Effector memory CD4-positive, alpha-beta T cell (primary cell): ENCODE measurements at places on chromosomes 13 and 19.

DNA sequence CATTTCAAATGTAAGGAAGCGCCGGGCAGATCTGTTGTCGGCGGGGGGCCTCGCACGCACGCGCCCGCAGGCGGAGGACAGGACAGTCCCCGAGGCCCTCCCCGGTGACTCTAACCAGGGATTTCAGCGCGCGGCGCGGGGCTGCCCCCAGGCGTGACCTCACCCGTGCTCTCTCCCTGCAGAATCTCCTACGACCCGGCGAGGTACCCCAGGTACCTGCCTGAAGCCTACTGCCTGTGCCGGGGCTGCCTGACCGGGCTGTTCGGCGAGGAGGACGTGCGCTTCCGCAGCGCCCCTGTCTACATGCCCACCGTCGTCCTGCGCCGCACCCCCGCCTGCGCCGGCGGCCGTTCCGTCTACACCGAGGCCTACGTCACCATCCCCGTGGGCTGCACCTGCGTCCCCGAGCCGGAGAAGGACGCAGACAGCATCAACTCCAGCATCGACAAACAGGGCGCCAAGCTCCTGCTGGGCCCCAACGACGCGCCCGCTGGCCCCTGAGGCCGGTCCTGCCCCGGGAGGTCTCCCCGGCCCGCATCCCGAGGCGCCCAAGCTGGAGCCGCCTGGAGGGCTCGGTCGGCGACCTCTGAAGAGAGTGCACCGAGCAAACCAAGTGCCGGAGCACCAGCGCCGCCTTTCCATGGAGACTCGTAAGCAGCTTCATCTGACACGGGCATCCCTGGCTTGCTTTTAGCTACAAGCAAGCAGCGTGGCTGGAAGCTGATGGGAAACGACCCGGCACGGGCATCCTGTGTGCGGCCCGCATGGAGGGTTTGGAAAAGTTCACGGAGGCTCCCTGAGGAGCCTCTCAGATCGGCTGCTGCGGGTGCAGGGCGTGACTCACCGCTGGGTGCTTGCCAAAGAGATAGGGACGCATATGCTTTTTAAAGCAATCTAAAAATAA, 18.2 kb downstream of the IL17D start:
- no peak for DNase-seq
- H3K27ac ChIP-seq = no peak overlapping the region
- no peak overlapping the region for H3K4me3 ChIP-seq
- H3K27me3 ChIP-seq = peaks cover 5% of the 10 kb centered on the region
- peaks cover 6% of the 10 kb centered on the region for H3K4me1 ChIP-seq
- H3K36me3 ChIP-seq = no peaks in the 10 kb centered on the region

- no peak for DNase-seq
- no peaks in the 10 kb centered on the region for H3K36me3 ChIP-seq
- no peak overlapping the region for H3K4me3 ChIP-seq
- no peaks in the 10 kb centered on the region for H3K4me1 ChIP-seq
- no peak overlapping the region for H3K27ac ChIP-seq
These were observed 5.3 kb upstream of the PSG7 start for GRCh38 chr19:42942187-42942789.

GRCh38 chr13:48782429-48782840, 128.7 kb downstream of the CYSLTR2 start:
- no peaks in the 10 kb centered on the region for H3K27me3 ChIP-seq
- no peak overlapping the region for H3K4me3 ChIP-seq
- no peak overlapping the region for H3K27ac ChIP-seq
- DNase-seq = no peak
- no peaks in the 10 kb centered on the region for H3K36me3 ChIP-seq
- no peaks in the 10 kb centered on the region for H3K4me1 ChIP-seq

DNA sequence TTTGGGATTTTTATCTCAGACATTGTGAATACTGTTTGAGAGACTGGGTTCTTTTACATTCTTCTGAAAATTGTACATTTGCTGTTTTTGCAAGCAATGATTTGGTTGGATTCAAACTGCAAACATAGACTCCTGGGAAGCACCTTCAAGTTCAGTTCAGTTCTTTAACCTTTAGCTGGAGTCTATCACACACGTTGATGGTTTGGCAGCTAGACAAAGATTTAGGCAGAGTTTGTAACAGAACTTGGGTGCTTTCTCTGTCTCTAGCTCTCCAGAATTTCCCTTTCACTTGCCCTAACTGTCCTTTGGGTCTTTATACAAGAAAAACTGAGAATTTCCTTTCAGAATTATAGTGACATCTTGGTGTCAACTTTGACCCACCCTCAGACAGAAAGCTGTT, 556.6 kb downstream of the DIAPH3 start:
- no peaks in the 10 kb centered on the region for H3K36me3 ChIP-seq
- H3K27me3 ChIP-seq = no peaks in the 10 kb centered on the region
- no peak for DNase-seq
- no peak overlapping the region for H3K27ac ChIP-seq
- H3K4me3 ChIP-seq = no peak overlapping the region
- H3K4me1 ChIP-seq = no peaks in the 10 kb centered on the region

- H3K4me3 ChIP-seq = no peak overlapping the region
- no peak for DNase-seq
- no peaks in the 10 kb centered on the region for H3K4me1 ChIP-seq
- H3K27ac ChIP-seq = no peak overlapping the region
These were observed 299.1 kb upstream of the OBI1 start for GRCh38 chr13:78958006-78958405.

- no peaks in the 10 kb centered on the region for H3K36me3 ChIP-seq
- no peak overlapping the region for H3K27ac ChIP-seq
- H3K27me3 ChIP-seq = no peaks in the 10 kb centered on the region
- no peaks in the 10 kb centered on the region for H3K4me1 ChIP-seq
- no peak overlapping the region for H3K4me3 ChIP-seq
- no peak for DNase-seq
These were observed 1227.1 kb downstream of the SLITRK1 start for GRCh38 chr13:82654861-82655855.

DNA sequence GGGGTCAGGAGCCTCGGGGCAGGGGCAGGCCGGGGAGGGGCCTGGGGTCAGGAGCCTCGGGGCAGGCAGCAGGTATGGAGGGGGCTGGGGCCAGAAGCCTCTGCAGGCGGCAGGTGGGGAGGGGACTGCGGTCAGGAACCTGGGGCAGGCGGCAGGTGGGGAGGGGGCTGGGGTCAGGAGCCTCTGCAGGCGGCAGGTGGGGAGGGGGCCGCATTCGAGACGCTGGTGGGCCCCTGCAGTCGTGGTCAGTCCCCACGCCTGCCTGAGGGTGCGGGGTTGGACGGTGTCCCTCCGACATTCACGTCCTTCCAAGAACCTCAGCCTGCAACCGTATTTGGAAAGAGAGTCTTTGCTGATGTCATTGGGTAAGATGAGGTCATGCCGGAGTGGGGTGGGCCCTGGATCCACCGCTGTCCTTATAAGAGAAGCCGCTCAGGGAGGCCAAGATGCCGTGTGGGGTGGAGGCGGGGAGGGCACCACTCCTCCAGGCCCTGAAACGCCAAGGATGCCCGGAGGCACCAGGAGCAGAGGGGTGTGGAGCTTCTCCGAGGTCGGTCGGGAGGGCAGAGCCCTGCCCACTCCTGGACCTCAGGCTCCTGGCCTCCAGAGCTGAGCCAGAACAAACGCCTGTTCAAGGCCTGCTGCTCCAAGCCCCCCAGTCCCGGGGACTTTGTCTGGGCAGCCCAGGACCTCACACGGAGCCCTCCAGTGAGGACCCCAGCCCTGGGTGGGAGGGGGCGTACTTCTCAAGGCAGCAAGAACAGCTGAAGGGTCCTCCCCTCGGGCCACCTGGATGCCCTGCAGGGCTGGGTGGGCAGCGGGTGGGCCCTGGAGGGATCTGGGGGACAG, 30.1 kb downstream of the PIP5K1C start:
- H3K36me3 ChIP-seq = no peaks in the 10 kb centered on the region
- no peaks in the 10 kb centered on the region for H3K27me3 ChIP-seq
- DNase-seq = no peak
- no peak overlapping the region for H3K4me3 ChIP-seq
- peaks cover 17% of the 10 kb centered on the region for H3K4me1 ChIP-seq
- H3K27ac ChIP-seq = no peak overlapping the region

- H3K27me3 ChIP-seq = peaks cover 45% of the 10 kb centered on the region
- no peak overlapping the region for H3K4me3 ChIP-seq
- peaks cover 18% of the 10 kb centered on the region for H3K4me1 ChIP-seq
- no peak overlapping the region for H3K27ac ChIP-seq
- no peak for DNase-seq
These were observed 641 bp upstream of the SOX21 start for GRCh38 chr13:94712812-94713560.

GRCh38 chr13:73035660-73036059, 23.1 kb upstream of the KLF5 start:
- no peaks in the 10 kb centered on the region for H3K36me3 ChIP-seq
- no peaks in the 10 kb centered on the region for H3K27me3 ChIP-seq
- DNase-seq = no peak
- H3K4me1 ChIP-seq = no peaks in the 10 kb centered on the region
- H3K4me3 ChIP-seq = no peak overlapping the region

DNA sequence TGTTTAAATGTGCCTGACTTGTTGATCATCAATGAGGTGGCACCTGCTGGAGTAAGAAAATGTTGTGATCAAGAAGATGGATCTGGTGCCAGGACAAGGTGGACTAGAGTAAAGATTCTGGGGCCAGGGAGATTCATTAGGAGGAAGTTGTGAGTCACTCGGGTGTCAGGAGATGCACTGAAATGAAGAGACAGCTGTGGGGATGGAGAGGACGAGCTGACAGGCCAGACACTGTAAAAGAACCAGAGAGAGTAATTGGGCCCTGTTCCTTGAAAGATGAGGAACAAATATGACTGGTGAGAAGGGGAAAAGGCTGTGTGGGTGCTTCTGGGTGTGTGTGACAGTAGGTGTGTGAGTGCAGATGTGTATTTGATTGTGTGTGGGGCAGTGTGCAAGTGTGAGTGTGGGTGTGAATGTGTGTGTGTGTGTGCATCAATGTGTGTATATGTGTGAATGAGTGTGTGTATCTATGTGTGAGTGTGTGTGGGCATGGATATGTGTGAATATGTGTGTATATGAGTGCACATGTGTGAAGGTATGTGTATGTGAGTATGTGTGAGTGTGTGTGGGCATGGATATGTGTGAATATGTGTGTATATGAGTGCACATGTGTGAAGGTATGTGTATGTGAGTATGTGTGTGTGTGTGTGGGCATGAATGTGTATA, 260.5 kb downstream of the RFC3 start:
- DNase-seq = no peak
- no peaks in the 10 kb centered on the region for H3K27me3 ChIP-seq
- no peaks in the 10 kb centered on the region for H3K36me3 ChIP-seq
- no peak overlapping the region for H3K27ac ChIP-seq
- H3K4me1 ChIP-seq = no peaks in the 10 kb centered on the region

DNA sequence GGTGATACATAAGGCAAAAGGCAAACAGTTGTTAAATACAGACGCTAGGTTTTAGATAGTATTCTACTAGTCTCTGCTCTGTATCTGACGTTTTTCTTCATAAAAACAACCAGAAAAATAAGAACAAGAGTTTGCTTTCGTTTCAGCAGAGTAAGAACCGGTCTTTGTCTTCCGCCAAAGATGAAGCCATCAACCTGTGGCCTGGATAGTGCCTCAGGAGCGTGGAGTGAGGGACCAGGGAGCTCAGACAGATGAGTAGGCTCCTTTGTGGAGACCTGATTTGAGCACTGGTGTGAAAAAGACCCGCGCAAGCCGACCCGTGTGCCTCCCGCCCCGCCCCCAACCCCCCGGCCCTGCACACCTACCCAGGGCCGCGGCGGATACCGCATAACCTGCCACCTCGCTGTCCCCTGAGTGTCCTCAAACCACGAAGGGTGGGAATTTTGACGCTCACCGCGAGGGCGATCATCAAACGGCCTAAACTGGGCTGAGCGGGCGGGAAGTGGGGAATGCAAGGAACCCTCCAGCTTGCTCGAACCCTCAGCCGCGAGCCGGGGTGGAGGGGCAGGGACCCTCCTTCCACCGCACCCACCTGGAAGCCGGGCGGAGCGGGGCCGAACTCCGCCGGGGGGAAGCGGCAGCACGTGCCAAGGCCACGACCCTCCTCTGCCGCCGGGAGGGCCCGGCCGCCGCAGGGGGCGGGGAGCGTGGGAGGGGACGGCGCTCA, 866 bp upstream of the LMO7 start:
- DNase-seq = peak; percentile 0
- H3K4me1 ChIP-seq = no peaks in the 10 kb centered on the region
- H3K4me3 ChIP-seq = peak overlapping the region; percentile 81
- no peaks in the 10 kb centered on the region for H3K27me3 ChIP-seq
- peak overlapping the region; percentile 35 for H3K27ac ChIP-seq

DNA sequence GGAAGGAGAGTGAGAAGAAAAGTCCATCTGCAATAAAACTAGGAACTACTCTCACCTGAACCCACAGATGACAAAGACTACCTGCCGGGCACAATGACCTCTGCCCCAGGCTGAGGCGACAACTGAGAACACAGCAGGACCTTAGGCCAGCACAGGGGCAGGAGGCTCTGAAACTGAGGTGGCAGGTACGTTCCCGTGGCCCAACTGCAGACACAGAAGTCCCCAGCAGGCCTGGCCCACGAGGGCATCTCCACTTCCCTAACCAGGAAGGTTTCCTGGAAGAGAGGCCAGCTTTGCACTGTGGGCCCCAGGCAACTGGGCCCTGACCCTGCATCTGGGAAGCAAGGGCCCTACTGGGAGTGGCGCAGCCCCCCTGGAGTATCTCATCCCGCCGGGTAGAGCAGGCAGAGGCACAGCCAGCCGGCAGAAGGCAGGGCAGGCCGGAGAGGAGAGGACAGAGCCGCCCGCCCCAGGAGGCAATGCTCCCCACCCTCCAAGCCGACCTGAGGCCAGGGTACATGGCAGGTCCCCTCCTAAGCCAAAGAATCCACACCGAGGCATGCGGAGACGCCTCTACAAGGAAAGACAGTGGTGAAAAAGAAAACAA, 32.7 kb downstream of the STK24 start:
- H3K4me1 ChIP-seq = peaks cover 56% of the 10 kb centered on the region
- peak overlapping the region; percentile 7 for H3K4me3 ChIP-seq
- H3K27me3 ChIP-seq = no peaks in the 10 kb centered on the region

- no peaks in the 10 kb centered on the region for H3K4me1 ChIP-seq
- H3K27ac ChIP-seq = peak overlapping the region; percentile 88
- peak overlapping the region; percentile 79 for H3K4me3 ChIP-seq
- peaks cover 18% of the 10 kb centered on the region for H3K36me3 ChIP-seq
- no peak for DNase-seq
- H3K27me3 ChIP-seq = no peaks in the 10 kb centered on the region
These were observed 751 bp downstream of the ERVK3-1 start for GRCh38 chr19:58305932-58306323.

GRCh38 chr19:30406220-30407067, 34.3 kb downstream of the ZNF536 start:
- no peak overlapping the region for H3K4me3 ChIP-seq
- no peak for DNase-seq
- no peak overlapping the region for H3K27ac ChIP-seq
- no peaks in the 10 kb centered on the region for H3K4me1 ChIP-seq
- no peaks in the 10 kb centered on the region for H3K36me3 ChIP-seq

DNA sequence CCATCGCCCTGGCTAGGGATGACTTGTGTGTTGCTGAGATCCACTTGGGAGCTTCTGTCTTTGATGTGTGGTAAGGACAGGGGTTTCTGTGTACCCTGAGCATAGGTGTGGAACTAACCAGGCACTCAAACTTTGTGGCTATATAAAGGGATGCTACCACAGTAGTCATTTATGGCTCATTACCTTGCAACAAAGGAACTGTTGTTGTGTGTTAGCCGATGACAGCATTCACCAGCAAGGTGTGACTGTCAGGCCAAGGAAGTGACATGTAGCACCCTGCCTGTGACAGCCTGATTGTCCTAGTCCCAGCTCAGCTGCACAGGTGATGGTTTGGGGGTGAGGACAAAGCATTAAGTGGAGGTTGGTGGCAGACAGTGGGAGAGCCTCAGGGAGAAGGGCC, 73.6 kb downstream of the COG3 start:
- no peaks in the 10 kb centered on the region for H3K27me3 ChIP-seq
- no peak overlapping the region for H3K4me3 ChIP-seq
- no peak for DNase-seq
- H3K4me1 ChIP-seq = no peaks in the 10 kb centered on the region
- H3K27ac ChIP-seq = no peak overlapping the region
